NCI-H748 treated with DMSO at 0.1 percent for 48 hours (cell line): ENCODE measurements at places on chromosomes 12 and 14.

- no peak for DNase-seq
Observed at GRCh38 chr12:92070054-92070863, 75.4 kb downstream of the BTG1 start.

DNA sequence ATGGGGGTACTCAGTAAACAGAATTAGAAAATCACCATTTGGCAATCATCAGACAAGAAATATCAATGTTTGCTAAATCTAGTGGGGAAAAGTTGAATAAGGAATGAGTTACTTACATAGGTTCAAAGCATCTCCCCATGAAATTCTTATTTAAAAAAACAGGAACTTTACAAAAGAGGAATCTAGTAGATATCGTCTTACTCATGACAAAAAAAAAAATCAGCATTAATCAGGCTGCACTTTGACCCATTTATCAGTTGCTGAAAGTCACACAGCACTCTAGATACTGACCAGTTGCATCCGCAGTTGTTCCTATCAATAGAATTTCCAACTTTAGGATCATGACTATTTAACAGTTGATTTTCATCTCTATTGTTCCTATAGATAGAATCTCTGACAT is 5.8 kb upstream of the DICER1 start:
- DNase-seq = no peak

DNA sequence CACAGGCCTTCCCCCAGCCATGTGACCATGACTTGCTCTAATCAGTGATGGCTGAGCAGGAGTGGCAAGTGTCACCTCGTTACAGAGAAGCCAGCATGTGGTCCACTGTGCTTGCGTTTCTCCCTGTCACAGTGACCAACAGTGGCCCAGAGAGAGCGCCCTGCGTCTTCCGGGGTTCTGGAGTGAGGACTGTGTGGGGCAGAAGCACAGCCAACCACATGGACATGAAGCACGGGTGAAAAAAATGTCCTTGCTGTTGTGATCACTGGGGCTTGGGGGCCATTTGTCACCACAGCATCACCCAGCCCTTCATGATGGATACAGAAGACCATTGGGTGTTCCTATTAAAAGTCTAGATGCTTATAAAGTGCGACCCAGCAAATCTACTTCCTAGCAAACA is 174.6 kb upstream of the C14orf180 start:
- no peak for DNase-seq

GRCh38 chr14:89845346-89845745 is 109.2 kb downstream of the EFCAB11 start:
- DNase-seq = no peak

- no peak for DNase-seq
Observed at GRCh38 chr12:14454098-14454907, 88.8 kb downstream of the ATF7IP start.
